ENCODE measurements at places on chromosomes 12 and 14.

DNA sequence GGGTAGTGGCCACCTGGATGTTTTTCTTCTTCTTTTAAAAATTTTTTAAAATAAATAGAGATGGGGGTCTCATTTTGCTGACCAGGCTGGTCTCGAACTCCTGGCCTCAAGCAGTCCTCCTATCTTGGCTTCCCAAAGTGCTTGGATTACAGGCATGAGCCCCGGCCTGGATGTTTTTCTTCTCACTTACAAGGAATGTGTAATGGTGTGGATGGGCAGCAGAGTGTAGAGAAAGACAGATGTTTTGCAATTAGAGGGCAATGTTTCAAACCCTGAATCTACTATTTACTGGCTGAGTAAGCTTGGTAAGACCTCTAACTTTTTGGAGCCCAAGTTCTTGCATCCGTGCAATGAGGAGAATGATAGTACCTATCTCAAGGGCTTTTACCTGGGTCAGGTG is 48.1 kb downstream of the ADCK1 start:
- DNase-seq = no peak

DNA sequence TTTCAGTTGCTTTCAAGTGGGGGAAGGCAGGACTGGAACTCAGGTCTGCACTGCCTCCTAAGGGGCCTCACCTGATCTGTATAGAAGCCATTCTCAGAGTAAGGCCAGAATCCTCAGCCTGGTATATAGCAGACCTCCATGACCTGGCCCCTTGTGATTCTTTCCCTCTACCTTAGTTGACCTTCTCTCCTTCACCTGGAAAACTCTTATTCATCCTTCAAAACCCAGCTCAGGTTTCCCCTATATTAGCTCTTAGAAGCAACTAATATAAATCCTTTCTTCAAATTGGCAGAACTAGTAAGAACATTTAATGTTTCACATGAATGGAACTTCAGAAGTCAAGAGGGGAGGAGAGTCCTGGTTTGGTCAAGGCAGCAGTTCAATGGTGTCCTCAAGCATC is 26.0 kb upstream of the WSCD2 start:
- no peak for DNase-seq

- DNase-seq = peak; percentile 5
These were observed 2.1 kb upstream of the SLC2A13 start for GRCh38 chr12:40107803-40108620.

DNA sequence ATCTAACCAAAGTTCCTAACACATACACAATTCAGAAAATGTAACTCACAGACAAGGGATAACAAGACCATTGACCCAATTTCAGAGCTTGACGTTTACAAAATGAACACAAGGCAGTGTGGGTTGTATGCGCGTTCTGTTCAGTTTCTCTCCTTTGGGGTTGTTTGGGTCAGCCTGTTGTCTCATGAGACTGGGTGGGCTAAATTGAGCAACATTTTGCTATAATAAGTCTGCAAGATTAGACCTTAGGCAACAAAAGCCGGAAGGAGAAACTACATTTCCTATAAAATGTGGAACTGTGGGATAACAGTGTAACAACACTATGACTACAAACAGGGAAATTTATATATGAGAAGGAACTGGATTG is 18.8 kb upstream of the LTA4H start:
- no peak for DNase-seq

DNA sequence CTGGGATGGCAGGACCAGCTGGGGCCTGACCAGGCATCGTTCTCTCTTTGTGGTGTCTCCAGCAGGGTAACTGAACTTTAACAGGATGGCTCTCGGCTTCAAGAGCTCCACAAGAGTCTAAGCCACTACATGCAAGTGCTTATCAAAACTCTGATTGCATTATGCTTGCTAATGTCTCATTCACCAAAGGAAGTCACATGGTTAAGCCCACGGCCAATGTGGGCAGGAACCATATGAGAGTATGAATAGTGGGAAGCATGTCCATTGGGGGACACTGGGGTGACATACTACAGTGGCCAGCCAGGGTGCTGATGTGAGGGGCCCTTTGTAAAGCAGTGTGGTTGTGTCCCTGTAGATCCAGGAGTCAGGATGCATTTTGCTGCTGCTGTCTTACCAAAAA is 35.0 kb upstream of the KCNA5 start:
- DNase-seq = no peak

DNA sequence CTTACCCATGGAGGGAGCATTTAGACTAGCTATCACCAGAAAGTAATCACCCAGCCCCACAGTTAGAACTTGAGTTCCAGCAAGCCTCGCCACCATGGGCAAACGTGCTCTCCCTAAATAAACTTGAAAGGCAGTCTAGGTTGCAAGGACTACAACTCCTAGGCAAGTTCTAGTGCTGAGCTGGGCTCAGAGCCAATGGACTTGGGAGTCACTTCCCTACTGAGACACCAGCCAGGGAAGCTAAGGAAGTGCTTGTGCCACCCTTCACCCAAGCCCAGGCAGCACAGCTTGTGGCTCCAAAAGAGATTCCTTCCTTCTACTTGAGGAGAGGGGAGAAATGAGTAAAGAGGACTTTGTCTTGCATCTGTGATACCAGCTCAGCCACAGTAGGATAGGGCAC is 57.9 kb downstream of the SLCO1A2 start:
- no peak for DNase-seq

GRCh38 chr12:27161458-27162228 is 79.3 kb upstream of the C12orf71 start:
- no peak for DNase-seq

DNA sequence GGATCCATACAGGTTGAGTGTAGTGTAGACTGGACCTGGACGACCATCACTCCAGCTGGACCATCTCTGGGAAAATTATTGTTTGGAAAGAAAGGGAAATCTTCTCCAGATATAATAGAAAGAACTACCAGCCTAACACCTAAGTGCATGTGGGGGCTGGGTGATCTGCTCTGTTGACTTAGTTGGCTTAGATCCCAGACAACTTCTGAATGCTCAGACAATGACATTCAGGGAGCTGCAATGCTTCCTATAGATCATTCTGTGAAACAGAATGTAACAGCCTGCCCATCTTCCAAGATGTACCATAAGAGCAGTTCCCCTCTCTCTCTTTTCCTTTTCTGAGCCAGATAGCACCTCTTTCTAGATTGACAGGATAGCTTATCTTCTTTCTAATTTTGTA is 572.8 kb upstream of the STXBP6 start:
- no peak for DNase-seq

DNA sequence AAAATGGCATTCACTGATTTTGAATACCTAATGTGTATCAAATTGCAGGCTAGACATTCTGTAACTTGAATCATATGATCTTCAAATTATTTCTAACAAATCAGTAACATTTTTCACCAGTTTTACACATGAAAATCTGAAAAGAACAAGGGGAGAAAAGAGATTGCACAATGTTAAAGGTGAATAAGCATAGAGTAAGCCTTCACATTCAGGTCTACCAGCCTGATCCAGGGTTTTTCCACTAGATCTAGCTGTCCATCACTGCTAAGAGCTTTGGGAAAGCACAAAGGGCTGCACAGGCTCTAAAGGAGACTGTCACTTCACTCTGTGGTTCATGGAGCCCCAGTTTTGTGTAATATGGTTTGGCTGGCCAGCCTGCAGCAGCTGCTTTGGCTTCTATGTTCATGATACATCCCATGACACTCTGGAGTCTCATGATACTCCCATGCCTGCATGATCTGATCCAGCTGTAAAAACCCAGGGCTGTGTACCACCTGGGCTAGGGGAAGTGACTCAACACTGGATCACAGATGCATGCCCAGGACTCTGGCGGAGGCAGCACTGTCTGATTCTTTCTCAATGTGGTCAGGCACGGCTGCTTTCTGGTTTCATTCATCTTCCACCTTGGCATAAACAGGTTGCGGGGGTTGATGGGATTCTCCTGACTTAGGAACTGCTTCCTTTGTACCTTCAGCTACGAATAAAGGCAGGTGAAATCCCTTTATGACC is 859.7 kb downstream of the GALC start:
- no peak for DNase-seq

DNA sequence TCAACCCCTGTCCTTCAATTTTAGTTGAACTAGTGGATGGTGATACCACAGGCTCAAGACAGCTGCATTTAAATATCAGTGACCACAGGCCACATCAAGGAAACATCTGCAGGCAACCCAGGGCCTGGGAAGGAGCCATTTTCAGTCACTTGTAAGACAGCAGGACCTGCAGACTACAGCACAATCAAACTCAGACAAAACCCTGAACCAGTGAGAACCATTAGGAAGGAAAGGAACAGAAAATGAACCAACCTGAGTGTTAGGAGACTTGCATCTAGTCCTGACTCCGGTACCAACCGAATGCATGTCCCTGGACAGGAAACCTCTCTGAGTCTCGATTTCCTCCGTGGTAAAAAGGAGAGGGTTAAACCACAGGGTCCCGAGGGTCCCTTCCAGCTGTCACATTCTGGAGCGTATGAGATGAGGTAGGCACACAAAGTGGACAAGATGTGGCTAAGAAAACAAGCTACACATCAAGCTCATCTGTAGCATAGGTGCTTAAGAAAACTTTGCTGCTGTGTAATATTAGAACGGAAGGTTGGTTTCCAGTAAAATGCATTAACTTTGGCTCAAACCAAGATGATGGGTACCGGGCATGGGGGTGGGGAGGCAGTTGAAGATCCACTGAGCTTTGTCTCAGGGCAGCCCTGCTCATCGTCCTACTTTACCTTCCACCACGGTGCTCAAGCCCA is 1.6 kb upstream of the CDKN1B start:
- peak; percentile 42 for DNase-seq

- DNase-seq = no peak
These were observed 3.6 kb downstream of the ISCU start for GRCh38 chr12:108565976-108566375.

- DNase-seq = no peak
These were observed 79.6 kb upstream of the IFNG-AS1 start for GRCh38 chr12:67909681-67910080.

DNA sequence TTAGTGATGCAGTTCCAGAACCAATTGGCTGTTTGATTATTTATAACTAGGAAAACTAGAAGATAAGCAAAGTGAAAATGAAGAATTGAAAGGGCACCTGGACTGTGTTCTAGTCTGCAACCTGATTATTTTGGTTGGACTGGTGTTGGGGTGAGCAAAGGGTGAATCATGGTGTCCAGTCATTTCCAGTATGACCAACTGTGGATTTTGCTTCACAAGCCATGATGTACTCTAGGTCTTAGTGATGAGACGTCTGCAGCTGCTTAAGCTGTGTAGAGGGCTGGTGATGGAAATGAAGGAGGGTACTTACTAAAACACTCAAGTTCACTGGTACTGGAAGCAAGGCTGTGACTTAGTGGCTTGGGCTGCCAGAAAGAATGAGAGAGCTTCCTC is 193.2 kb upstream of the FRMD6 start:
- DNase-seq = no peak

- DNase-seq = no peak
These were observed 477.2 kb downstream of the DIO2 start for GRCh38 chr14:79734151-79734550.

DNA sequence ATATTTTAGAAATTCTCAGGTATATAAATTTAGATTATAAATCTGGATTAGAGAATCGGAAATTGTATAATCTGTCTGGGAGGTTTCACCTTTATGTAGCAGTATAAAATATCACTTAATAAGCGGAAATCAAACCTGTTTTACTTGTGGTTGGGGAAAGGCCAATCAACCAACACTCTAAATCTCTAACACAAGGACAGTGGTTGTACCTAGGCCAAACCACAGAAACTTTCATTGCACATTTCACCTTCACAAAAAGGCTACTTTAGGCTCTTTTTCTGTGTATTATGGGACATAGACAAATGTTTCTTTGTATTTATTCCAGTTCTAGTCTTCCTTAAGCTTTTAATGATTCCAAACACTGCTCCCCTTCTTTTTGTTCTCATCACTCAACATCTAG is 19.8 kb downstream of the ERH start:
- no peak for DNase-seq

DNA sequence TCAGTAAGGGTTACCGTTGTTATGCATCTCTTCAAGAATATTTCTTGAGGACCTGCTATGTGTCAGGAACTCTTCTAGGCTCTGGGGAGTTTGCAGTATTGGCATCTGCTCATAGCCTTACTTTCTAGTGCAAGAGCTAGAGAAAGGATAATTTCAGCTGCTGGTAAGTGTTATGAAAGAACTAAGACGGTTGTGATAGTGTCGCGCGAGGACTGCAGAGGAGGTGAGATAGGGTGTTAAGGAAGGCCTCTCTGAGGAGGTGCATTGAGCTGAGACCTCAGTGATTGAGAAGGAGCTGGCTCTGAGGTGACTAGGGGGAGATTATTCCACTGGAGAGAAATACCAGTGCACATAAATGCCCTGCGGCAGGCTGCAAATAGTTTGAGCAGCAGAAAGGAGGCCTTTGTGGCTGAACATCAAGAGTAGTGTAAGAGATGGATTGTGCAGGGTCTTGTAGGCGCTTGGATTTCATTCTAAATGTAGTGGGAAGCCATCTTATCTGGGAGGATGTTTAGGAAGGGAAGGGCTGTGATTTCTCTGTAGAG is 824 bp downstream of the DDX55 start:
- DNase-seq = no peak

GRCh38 chr14:90693413-90693812 is 122.8 kb downstream of the TTC7B start:
- no peak for DNase-seq

DNA sequence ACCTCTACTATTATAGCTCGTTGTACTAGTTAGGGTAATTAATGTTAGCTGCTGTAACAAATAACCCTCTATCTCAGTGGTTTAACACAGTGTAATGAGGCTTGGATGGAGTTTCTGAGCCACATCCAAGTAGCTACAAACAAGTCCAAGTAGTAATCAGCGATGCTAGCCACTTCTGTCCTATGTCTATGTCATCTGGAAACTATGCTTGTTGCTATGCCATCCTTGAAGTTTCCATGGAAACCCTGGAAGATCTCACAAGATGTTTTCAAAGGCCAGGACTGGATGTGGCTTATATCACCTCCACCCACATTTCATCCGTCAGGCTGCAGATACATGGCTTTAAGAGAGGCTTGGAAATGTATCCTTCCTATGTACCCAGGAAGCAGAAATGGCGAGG is 422.1 kb downstream of the AACS start:
- no peak for DNase-seq

- no peak for DNase-seq
These were observed 65.9 kb upstream of the PPP1R12A start for GRCh38 chr12:80000831-80001230.

GRCh38 chr14:38199739-38200138 is 8.0 kb upstream of the SSTR1 start:
- DNase-seq = no peak

All from stimulated activated CD8-positive, alpha-beta memory T cell treated with anti-CD3 and anti-CD28 coated beads, Interleukin-2, amount 100 ng/mL, for 48 hours (primary cell).